ENCODE measurements at places on chromosomes 7 and 10. TPM values are rescaled to one million over a fixed set of nuclear protein-coding genes. Genes with fewer than 3 reads are reported as not detected.

- no peak for DNase-seq
Observed at GRCh38 chr10:53093878-53094277, 321.3 kb upstream of the MBL2 start.

- no peak for DNase-seq
Observed at GRCh38 chr7:151347200-151347599, 5.6 kb downstream of the NUB1 start.

DNA sequence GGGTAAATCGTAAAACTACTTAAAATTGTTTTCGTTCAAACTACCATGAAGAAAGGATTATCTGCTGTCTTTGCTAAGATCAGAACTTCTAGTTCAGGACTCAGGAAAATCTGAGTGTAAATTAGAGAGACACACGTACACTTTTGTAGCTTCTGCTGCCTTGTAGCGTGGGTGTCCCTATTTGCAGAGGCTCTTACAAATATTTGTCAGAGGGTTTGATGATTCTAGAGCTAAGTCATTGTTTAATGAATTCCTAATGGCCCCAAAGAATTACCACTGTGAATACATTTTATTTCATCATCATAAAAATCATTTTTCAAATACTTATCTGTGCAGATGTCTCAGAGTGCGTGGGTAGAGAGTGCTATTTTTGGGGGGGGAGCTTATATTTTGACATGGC is 314.9 kb downstream of the LRMDA start:
- DNase-seq = no peak

DNA sequence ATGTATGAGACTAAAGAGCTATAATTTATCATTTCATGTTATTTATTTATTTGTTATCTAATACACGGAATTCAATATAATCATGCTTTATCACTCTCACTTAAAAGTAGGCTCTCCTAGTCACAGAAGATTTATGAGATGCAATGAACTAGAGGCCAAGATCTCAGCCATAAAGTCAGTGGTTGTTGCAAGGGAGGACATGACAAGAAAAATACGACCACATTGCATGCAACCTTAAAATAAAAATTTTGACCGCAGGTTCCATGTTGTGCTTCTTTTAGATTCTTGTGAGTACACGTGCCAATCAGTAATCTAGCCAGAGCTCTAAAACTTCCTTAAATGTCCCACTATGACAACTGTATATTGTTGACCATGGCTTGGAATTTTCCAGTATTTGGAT is 75.9 kb upstream of the SP8 start:
- no peak for DNase-seq

DNA sequence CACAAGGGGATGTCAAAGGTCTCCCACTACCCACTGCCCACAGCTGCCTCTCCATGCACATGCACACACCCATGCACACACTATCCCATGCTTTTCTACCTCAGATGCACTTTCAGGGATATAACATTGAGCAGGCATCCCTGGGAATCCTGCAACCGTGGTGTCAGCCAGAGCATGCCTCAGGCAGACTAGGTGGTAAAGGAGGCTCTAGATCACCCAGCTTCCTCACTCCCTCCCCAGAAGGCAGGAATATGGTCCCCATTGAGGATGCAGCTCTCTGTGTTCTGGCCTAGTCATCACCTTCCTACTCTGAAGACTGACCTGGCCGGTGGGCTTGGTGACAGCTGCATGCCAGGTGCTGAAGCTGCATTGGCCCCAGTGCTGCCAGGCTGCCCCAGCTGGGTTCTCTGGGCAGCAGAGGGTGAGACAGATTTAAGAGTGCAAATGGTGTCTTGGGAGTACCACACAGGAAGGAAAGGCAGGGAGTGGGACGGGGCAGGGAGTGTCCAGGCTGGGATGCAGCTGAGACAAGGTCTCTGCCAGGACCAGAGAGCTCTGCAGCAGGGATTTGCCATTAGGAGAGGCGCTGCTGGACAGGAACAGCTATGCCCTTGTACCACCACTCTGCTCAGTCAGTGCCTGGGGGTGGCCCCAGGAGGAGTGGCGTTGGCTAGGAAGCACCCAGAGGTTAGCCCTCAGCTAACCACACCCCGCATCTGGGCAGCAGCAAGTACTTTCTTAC is 53.4 kb upstream of the GDF10 start:
- no peak for DNase-seq

- no peak for DNase-seq
Observed at GRCh38 chr10:69899727-69900595, 98.3 kb downstream of the COL13A1 start.

Gene PNLIP
- total RNA-seq = not detected

Gene IQCE
- 11.3 TPM for total RNA-seq

Gene SCART1
- 1.1 TPM for total RNA-seq
